Right ventricle myocardium inferior (tissue), 1 donor: ENCODE measurements at places on chromosomes 4 and X. TPM values are rescaled to one million over a fixed set of nuclear protein-coding genes. Genes with fewer than 3 reads are reported as not detected.

- DNase-seq = no peak
Measured at GRCh38 chr4:142291299-142292050, 554.6 kb downstream of the INPP4B start.

The SSR4 gene
- 150 TPM for total RNA-seq

The CTAG1B gene
- total RNA-seq = not detected

- no peak for DNase-seq
Measured at GRCh38 chrX:10518073-10518472, 102.3 kb downstream of the MID1 start.

DNA sequence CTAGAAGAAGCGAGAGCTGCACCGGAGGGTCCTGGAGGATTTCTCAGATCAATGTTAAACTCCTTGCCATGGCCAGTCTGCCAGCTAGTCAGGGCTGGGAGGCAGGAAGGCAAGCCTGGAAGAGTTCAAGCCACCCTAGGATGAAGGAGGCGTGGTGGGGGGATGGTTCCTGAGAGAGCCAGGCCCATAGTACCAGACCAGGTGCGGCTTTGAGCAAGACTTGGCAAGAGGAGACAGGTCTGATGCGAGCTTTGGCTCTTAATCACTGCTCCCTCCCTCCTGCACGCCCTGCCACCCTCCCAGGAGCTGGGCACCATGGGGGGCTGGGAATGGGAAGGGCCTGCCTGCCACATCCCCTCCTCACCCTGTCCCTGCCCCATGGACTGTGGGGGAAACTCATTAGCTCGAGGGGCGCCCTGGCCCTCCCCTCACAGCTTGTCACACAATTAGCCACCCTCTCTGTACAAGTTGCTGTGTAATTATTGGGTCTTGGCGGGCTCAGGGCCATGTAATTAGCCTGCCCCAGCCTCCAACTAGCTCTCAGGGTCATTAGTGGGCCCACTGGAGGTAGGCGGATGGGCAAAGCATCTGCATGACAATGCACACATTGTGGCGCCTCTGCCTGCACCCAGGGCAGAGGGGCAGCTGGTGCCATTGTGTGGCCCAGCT lies 50.3 kb downstream of the EFNB1 start:
- no peak for DNase-seq

The UCHL1 gene
- 7.9 TPM for total RNA-seq

The KLHL2 gene
- 10.6 TPM for total RNA-seq

GRCh38 chr4:89404530-89404929 lies 96.9 kb upstream of the GPRIN3 start:
- DNase-seq = no peak

GRCh38 chrX:1385253-1386223 lies 6.4 kb downstream of the SLC25A6 start:
- no peak for DNase-seq

The LIMCH1 gene
- 294 TPM for total RNA-seq

GRCh38 chrX:55777596-55777995 lies 60.0 kb downstream of the RRAGB start:
- no peak for DNase-seq

The ARHGEF38 gene
- not detected for total RNA-seq

- DNase-seq = no peak
Measured at GRCh38 chr4:174707051-174707676, 121.9 kb downstream of the GLRA3 start.

GRCh38 chrX:155188786-155189185 lies 27.5 kb upstream of the VBP1 start:
- DNase-seq = no peak

The VCX3A gene
- not detected for total RNA-seq

GRCh38 chr4:3361406-3361805 lies 68.6 kb downstream of the RGS12 start:
- DNase-seq = no peak

DNA sequence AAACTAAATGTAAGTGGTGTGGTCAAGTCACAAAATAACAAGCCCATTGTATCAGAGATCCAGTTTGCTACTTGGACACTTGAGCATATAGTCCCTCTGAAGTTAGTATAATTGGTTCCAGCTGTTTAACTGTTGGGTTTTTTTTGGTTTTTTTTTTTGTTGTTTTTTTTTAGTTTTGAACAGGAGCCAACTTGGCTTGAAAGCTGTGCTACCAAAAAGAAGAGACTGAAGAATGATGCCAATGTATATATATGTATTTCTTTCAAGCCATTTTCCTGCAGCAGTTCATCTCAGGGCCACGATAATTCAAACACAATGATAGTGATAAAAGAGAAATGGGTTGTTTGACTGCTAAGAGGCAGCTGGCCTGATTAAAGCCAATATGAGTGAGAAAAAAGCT lies 138.3 kb downstream of the PCDH18 start:
- no peak for DNase-seq

The SLC25A31 gene
- total RNA-seq = not detected

GRCh38 chrX:120740072-120740471 lies 110.2 kb upstream of the C1GALT1C1 start:
- DNase-seq = no peak

The KCTD8 gene
- 0.19 TPM for total RNA-seq

The FREM3 gene
- not detected for total RNA-seq

DNA sequence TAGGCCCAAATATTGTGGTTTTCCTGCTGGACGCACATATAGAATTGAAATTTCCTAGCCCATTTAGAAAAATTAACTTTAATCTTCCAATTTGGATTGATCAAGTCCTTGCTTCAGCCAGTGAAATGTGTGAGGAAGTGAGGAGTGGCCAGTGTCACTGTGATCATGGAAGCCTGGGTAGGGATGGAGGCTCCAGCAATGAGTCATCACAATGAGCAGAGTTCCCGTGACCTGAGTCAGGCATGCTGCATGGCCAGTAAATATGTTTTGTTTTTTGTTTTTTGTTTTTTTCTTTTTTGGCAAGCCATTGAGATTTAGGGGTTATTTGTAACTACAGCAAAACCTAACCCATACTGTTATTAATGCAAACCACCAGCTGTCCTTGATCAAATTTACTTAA lies 52.1 kb downstream of the IDS start:
- no peak for DNase-seq

- no peak for DNase-seq
Measured at GRCh38 chr4:114417214-114417613, 181.4 kb upstream of the UGT8 start.

DNA sequence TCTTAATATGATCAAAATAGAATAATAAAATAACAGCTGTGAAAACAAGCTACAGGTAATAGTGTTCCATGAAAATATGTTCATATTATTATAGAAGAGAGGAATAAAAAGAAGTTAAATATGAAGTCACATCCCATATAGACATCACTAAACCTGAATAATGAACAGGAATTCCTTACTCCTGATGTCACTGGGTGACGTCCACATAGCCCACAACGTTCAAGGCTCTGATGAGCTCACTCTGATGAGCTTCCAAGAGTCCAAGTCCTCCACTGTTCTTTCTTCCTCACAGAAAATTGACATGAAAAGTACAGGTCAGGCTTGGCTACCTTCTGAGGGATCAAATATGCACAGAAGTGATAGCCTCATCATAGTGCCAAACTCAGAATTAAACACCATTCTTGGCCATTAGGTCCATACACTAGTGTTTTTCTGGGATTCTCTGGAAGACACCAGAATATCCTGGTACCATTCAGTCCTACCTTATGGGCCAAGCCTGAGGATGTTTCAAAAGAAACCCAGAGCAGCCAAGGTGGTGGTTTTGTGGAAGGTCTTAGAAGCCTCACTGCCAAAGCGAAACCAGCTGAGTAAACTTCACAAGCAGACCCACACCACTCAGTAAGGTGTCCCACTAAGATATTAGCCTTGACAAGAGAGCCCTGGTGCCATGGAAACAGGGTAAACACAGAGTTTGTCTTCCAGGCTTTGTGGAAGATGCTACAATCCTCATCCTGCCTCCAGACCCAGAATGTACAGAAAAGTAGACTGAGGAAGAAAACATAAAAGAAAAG lies 138.4 kb upstream of the HHIP start:
- no peak for DNase-seq

- no peak for DNase-seq
Measured at GRCh38 chr4:89617317-89617716, 219.6 kb downstream of the SNCA start.

GRCh38 chr4:94216394-94216793 lies 8.7 kb downstream of the SMARCAD1 start:
- DNase-seq = no peak

DNA sequence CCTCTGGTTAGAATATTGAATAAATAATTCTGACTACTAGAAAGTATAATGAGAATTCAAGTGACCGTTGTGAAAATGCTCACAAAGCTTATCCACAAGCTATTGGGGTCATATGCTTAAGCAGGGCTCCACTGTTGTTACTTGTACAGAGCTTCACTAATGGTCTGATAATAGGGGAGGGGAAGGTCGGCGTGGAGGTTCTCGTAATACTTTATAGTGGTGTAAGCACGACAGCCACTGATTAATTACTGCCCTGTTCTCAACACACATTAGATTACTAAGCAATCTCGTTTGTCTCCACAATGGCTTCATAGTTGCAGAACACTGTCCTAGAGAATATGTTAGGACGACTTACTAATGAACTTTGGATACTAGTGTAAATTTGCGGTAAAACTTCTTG lies 11.6 kb downstream of the UNC5C start:
- no peak for DNase-seq

DNA sequence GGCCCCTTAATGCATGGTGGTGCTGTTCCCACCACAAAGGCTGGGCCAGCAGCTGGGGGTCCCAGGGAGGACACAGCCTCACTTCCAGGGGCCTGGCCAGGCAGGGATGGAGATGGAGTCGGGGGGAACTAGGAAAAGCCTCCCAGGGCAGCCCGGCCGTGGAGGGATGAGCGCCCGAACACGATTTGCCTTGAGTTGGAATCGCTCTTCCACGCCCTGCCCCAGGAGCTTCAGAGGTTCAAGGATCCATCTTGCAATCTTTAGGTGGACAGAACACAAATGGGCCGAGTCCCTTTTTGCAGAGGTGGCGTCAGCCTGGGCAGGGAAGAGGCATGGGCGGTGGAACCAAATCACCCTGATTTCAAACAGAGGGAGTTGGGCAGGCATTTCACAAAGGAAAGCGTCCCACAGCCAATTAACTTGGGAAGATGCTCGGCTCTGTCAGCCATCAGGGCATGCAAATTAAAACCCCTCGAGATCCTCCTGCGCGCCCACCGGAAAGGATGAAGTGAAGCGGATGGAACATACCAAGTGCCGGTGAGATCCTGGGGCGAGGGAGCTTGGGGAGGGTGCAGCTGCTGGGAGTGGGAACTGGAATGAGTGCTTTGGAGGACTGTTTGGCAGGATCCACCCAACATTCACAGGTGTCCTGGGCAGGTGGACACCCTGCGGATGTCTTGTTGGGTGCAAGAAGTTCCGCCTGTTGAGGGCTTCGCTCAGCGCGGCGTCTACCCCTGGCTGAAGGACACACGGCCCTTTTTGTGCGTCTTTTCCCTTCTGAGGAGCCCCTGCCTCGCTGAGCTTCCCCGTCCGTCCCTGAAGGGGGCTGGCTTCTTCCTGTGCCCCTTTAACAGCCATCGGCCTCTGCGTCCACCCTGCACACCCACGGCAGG lies 75.7 kb downstream of the HTRA3 start:
- no peak for DNase-seq

DNA sequence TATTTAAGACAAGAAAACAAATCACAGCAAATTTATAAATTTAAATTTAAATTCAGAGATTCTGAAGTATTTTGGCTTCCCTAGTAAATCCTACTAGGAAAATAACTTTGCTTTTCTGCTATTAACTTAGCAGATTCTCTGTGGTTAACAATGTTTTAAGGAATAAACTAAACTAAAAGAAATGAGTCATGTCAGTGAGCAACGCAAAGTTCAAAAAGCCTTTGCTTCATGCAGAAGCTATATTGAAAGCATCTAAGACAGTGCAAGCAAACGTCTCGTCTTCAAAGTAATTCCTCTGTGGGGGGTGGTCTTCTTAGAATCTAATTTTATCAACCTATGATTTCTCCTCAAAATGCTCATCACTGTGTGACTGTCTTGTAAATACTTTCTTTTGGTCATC lies 30.1 kb downstream of the GABRB1 start:
- no peak for DNase-seq

- DNase-seq = no peak
Measured at GRCh38 chrX:122187069-122187713, 996.9 kb upstream of the GRIA3 start.

- DNase-seq = peak; percentile 87
Measured at GRCh38 chr4:76306882-76307659, 538 bp downstream of the STBD1 start.

The MXRA5 gene
- 2.1 TPM for total RNA-seq

DNA sequence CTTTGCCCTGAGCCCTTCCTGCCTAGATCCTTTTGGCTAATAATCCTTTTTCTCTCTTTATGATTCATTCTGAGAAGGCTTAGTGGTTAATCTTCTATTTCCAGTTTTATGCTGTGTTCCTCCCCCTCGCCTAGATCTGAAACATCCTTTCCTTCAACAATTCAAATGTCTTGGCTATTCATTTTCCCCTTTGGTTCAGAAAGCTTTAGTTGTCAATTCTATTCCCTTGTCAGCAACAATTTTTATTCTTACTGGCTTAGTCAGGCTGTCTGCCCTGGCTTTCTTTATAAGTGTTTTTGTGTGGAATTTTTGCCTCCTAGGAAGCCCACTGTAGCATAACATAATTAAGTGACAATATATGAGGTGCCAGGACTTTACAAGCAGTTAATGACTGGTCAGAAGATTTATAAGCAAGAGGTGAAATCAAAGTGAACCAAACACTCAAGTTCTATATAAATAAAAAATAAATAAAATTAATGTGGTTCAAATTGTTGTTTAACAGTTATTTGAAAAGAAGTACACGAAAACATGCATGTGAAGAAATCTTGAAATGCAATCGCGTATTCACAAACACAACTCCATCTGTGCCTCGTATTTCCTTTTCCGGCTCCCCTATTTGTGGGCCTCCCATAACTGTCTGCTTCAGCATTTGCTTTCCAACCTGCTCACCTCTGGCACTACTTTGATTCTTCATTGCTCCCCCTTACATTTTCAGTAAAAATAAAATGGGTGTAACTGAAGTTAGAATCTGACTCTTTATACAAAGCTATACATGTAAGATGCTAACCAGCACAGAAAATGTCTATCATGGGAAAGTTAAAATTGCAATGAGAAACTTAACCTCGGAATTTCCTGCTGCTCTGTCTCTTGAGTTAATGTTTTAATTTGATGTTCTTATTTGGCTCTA lies 235.4 kb downstream of the SPRY1 start:
- DNase-seq = no peak

GRCh38 chrX:78800694-78801093 lies 53.2 kb downstream of the LPAR4 start:
- no peak for DNase-seq

GRCh38 chr4:134888156-134888555 lies 686.6 kb upstream of the PABPC4L start:
- DNase-seq = no peak

- DNase-seq = no peak
Measured at GRCh38 chr4:182628544-182628943, 288.6 kb downstream of the DCTD start.

GRCh38 chr4:75781305-75781704 lies 56.9 kb downstream of the USO1 start:
- DNase-seq = no peak

The TLR6 gene
- total RNA-seq = 1.5 TPM

GRCh38 chr4:34628471-34628870 lies 1615.8 kb downstream of the ARAP2 start:
- no peak for DNase-seq

The MAGEC1 gene
- total RNA-seq = not detected
